ENCODE measurements at places on chromosomes 7 and 10.

GRCh38 chr10:80144696-80145131 lies 12.2 kb downstream of the PLAC9 start:
- DNase-seq: no peak

DNA sequence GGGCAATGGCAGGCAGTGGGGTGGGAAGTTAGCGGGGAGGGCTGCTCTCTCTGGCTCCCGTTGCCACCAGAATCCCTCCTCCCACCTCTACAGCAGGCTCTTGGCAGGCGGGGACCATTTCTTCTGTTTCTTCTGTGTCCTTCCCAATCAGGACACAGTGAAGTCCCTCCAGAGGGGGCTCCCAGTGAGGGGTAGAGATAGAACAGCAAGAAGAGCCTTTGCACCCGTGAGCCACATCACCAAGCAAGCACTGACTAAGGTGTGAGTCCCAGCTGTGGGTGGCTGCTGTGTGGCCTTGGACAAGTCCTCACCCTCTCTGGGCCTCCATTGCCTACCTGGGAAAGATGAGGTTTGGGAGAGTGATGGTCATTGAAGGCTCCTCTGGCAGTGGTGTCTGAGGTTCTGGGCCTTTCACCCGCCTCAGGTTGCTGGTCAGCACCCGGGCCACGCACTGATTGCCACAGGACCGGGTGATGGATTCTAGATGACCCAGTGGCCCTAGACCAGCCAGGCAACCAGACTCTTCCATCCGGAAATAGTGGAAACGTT lies 26.0 kb upstream of the PCBD1 start:
- no peak for DNase-seq

DNA sequence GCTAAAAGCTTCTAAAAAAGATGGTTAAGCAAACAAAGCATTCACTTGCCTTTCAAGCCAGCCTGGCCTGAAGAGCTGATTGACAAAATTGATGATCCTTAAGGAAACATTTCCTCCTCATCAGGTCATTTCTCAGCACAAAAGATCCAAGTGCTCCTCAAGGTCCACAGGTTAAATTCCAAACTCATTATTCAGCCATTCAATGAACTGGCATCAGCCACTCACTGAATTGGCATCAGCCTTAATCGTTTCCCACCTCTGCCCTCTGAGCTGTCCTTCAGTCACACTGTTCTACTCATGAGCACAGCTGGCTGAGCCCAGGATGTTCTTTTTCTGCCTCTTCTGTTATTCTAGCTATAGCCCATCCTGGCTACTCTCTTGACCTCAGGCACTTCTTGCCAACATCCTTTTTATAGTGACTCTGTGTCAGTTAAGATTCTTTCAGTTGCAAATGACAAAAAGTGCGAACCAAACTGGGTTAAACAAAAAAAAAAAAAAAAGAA lies 147.5 kb downstream of the RAB11FIP2 start:
- no peak for DNase-seq

DNA sequence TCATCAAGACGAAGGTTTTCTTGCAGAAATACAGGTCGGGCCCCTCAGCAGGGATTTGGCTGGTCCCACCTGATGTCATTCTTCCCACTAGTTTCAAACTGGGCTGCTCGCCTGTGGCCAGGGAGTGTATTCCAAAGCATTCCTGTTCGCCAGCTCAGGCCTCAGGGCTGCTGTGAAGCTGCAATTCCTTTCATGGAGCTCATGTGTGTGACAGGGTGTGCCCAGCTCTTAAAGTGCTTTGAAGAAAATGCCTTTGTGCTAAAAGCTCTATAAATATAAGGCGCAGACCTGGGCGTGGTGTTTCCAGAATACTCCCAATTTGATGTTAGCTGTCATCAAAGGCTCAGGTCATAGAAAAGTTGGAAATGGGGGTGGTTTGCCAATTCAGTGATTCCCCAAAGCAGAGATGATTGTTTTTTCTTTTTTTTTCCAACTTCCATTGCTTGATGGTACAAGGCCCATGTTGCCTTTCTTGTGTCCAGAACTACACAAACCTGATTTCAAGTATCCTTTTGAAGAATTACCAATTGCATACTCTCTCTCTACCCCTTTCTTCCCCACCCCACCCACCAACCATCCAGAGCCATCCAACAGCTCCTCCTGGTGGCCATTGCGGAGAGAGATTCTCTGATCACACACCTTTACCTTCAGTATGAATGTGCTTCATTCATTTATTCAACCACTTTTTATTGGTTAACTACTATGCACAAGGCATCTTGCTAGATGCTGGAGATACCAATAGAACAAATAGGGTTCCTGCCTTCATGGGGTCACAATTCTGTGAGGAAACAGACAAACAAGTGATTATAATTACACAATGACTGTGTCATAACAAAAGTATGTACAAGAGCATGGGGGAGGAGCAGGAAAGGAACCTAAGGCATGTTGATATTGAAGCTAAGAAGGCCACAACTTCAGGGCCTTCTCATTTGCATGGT lies 297.3 kb upstream of the LYZL1 start:
- peak; percentile 7 for DNase-seq

DNA sequence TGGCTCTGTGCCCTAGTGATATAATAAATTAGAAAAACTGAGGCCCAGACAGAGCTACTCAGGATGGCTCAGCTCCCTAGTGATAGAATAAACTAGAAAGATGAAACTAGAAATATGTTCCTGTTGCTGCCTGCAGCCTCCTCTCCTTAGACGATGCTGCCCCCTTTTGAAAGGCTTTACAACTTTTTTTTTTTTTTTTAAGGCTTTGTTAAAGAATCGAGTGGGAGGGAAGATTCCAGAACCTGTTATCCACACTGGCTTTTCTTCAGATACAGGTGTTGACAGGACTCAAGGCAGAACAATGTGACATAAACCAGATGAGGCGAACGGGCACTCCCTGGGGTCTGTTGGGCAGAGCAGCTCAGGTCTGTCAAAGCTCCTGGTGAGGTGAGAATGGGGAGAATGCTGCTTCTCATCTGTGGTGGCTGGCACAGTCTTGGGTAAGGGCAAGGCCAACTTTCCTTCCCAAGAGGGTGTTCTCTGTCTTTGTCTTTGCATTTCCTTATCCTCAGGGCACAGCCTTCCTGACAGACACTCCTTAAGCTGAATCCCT lies 175.1 kb downstream of the COBL start:
- no peak for DNase-seq

DNA sequence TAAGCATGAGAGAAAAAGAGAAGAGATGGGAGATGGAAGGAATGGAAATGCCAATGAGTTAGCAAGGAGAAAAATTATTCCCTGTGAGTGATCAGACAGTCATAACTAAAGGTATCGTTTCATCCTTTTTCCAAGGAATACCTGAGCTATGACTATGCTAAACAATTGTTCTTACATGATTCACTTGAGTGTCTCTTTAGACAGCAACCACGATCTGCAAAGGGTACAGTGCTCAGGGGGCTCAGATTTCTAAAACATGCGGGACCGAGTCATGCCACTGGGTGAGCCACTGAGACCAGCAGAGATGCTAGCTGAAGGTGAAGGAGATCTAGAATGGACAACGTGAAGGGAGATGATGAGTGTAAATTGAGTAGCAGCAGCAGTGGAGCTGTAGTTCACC lies 78.0 kb upstream of the CTTNBP2 start:
- no peak for DNase-seq

GRCh38 chr10:87585565-87586514 lies 73.8 kb upstream of the PAPSS2 start:
- no peak for DNase-seq

DNA sequence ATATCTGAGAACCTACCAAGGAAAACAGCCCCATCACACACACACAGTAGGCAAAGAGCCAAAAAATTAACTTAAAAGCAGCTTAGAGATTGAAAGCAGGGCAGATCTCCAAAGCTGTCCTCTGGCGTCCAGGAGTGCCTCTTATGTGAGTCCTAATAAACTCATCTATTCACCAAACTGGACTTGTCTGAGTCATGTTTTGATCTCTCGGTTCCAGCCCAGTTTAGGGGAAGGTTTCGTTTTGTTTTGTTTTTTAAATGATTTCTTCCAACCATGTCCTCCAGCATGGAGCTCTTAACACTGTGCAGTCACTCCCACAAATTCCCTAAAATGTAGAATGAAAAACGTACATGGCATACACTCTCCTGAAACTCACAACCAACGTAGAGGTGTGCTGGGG lies 6.7 kb upstream of the PRSS37 start:
- DNase-seq: no peak

DNA sequence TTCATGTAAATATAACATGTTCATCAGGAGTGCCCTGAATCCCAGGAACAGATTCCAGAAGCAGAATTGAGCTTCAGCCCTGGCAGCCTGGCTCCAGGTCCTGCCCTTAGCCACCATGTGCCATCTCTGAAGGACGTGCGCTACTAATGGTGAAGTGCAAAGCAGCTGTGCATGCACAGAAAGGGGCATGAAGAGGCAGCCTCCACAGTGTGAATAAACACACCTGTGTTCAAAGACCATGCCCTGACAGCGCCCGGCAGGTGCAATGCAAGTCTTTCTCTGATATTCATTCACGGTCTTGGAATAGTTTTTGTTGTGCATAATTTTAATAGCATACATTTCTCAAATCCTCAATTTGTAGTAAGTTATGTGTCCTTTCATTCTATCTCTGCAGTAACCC lies 250.4 kb upstream of the TCERG1L start:
- DNase-seq: no peak

DNA sequence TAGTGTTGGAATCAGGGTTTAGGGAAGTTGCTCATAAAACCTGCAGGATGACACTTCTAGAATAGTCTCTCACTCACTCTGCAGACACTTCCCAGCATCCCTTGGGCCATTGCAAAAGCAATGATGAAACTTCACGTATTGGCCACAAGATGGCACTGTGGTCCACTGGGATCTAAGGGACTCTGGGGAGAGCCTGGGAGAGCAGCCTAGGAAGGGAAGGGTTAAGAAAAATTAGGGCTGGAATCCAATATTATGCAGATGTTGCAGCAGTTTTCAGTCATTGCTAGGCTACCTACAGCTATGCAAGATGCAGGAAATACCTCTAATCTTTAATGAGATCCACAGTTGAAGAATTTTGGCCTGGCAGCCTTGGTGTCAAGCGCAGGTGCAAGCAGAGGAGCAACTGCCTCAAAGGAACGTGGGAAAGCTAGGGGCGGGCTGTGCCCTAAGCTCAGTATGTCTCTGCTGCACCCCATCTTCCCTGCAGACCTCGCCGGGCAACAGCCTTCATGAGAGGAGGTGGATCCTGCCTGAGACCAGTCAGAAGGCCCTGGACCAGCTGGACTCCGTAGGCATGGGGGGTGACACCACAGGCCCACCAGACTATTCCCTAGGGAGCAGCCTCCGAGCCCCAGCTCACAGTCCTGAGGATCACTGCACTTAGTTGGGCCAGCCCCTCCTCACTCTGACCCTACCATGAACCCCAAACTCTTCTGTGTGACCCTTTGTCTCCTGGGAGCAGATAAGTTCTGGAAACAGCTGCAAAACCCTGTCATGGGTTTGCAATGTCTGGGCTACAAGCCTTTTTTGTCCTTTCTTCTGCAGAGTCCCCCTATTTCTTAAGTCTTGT lies 127.9 kb upstream of the PRSS58 start:
- DNase-seq: no peak

DNA sequence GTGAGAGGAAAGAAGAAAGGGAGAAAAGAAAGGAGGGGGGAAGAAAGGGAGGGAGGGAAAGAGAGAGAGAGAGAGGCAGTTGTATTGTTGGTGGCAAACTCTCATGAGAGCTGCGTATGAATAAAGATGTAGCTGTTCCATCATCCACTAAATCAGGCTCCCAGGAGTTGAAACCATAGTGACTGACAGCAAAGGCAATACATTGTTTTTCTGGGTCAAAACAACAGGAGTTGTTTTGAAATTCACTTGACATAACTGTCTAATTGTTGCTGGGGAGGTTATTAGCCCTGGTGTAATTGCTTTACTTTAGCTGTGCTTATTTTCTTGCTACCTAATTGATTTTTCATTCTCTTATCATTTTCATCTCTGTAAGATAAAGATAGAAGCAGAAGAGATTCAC lies 173.4 kb downstream of the NPSR1 start:
- DNase-seq: no peak

GRCh38 chr7:130277763-130278643 lies 11.3 kb downstream of the CPA2 start:
- DNase-seq: no peak

GRCh38 chr7:101924171-101924570 lies 106.7 kb downstream of the CUX1 start:
- peak; percentile 17 for DNase-seq

- no peak for DNase-seq
These were observed 2.3 kb upstream of the GIMAP8 start for GRCh38 chr7:150447966-150448788.

- DNase-seq: no peak
These were observed 13.5 kb downstream of the CREM start for GRCh38 chr10:35140126-35140525.

DNA sequence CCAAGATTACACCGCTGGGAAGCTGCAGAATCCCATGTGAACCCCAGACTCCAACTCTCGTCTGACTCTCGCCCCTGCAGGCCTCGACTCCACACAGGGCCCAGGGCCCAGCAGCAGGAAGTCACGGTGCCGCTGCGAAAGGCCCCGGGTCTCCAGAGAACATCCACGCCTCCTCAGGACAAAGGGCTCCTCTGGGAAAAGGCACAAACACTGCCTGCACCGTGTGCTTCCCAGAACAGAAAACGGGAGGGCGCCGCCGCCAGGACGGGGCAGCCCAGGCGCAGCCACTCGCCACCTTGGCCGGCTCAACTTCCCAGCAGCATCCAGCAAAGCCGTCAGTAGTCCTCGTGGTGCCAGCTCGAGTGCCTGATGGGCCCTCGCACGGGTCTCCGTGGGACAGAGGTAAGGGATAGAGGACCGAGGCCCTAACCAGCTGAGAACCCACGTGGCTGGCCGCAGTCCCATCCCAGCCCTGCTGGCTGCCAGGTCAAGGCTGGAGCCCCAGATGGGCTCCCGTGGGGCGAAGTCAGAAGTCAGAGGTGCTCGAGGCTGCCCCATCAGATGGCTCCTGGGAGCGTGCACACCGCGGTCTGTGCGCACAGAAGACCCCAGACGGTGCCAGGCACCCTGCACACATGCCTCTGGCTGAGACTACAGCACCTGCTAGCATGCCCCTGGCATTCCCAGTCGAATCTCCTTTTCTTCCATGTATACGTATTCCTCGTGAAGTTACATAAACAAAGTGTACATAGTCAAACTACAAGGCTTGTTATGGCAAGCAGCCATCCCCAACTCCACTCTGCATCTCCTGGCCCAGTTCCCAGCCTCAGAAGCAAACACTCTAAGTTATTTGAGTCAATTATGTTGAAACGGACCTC lies 60.2 kb downstream of the MAD1L1 start:
- DNase-seq: no peak

DNA sequence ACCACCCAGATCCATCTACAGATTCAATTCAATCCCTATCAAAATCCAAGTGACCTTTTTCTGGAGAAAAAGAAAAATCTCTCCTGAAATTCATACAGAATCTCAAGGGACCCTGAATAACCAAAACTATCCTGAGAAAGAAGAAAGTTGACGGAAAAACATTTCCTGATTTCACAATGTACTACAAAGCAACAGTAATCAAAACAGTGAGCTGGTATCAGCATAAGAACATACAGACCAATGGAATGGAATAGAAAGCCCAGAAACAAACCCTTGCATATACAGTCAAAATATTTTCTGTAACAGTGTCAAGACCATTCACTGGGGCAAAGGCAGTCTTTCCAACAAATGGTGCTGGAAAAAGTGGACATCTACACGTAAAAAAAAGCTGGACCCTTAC lies 89.9 kb downstream of the JMJD1C start:
- no peak for DNase-seq

- no peak for DNase-seq
These were observed 14.1 kb upstream of the SOSTDC1 start for GRCh38 chr7:16479591-16479990.

Data from stimulated activated CD4-positive, alpha-beta T cell treated with anti-CD3 and anti-CD28 coated beads, Interleukin-15, amount 100 ng/mL, for 48 hours (primary cell).